ENCODE measurements at places on chromosomes 3 and 15.
A peak's percentile ranks its signal among the peaks of the same experiment; 100 is the strongest.

DNA sequence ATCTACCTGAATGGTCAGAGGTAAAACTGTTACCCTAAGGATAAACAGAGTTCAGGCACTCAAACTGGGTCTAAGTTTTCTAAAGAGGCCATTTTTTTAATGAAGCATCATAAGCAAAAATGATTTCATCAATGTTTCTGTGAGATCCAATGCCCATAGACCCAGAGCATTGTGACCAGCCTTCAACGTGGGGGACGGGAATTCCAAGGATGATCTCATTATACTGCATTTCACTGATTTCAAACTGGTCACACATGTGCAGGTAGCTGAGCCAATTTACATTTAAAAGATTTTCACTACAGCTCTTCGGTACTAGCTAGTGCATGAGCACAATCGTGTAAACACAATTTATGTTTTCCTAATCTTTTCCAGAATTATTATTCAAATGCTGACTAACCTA is 472.9 kb downstream of the DIPK2A start:
- DNase-seq: no peak

DNA sequence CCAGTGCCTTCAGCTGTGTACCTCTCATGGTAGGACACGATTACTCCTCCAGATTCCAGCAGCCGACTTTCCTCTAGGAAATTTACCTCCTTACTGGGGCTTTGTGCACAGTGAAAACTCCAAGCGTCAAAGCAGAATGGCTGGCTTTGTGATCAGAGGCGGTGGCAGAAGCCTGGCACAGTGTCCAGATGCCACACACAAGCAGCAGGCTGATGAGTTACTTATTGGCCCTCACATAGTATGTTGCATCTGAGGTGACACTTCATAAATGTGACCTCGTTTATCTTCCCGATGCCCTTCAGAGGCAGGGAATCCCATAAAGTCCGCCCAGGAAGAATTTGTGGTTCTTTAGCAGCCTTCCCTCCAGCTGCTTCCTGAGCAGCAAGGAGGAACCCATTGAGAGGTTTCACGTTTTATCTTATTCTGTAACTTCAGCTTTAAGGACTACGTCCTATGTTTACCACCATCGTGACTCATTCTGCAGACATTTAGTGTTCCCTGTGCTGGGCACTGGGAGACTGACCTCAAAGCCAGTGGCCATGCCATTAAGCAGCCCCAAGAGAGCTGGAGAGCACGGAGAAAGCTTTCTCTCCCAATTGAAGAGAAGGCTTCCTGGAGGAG is 107.1 kb upstream of the C15orf61 start:
- no peak for DNase-seq

DNA sequence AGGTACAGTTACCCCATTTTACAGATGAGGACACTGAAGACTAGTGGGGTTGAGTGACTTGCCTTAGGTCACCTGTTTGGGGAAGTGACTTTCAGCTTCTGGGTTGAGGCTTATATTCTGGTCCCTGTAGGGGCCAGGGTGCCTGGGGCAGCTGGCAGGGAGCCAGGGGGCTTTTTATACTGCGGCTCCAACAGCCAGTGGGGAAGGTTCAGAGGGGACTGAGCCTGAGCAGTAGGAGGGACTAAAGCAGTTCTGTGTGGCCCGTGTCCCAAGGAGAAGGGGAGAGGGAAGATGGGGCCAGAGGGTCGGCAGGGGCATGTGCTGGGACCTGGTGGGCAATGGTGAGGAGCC is 37.7 kb downstream of the SLC6A6 start:
- DNase-seq: no peak

- no peak for DNase-seq
These were observed 38.4 kb downstream of the TMEM158 start for GRCh38 chr3:45187694-45188141.

DNA sequence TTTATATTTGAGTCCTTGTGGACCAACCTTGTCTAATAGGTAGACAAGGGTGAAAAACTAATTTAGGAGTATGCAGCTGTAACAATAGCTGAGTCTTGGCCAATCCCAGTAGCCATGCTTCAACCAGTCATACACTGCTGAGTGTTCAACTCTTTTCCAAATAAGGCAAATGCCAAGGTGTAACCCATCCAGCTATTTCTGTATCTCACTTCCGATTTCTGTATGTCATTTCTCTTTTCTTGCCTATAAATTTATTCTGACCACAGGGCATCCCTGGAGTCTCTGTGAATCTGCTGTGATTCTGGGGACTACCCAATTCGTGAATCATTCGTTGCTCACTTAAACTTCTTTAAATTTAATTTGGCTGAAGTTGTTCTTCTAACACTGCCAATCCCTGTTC is 93.2 kb downstream of the MAGI1 start:
- DNase-seq: no peak

GRCh38 chr15:57253082-57253481 is 123.2 kb upstream of the CGNL1 start:
- DNase-seq: no peak

- DNase-seq: no peak
These were observed 117.8 kb upstream of the ACP3 start for GRCh38 chr3:132199451-132199850.

GRCh38 chr3:176570992-176571391 is 626.3 kb downstream of the TBL1XR1 start:
- no peak for DNase-seq

DNA sequence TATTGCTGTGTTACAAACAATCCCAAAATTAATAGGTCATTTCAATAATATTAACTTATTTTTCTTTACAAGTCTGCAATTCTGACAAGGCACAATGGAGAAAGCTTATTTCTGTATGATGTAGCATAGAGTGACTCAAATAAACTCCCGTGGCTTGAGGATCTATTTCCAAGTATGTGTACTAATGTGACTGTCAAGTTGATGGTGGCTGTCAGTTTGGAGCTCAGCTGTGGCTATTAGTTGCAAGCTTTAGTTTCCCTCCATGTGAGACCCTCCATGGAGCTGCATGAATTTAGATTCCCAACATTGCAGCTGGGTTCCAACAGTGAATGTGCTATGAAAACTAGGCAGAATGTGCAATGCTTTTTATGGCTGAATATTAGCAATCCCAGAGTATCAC is 515.5 kb upstream of the GBE1 start:
- no peak for DNase-seq

GRCh38 chr15:36737430-36737891 is 158.0 kb downstream of the CDIN1 start:
- DNase-seq: no peak

DNA sequence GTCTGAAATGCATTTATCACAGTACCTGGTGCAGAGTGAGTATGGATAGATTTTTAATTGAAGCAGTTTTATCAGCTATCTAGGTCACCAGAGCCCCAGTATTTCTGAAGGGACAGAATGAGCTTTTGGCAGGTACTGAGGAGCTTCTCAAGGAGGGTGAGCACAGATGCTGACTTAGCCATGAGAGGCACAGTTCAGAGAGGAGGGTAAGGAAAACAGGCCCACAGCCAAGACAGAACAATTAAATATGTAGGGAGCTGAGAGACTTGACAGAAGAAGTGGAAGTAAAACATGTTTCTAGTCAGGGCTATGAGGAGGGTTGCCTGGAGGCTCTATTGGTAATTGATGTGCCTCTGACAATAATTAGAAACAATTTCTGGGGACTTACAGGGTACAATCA is 20.1 kb downstream of the ZNF80 start:
- DNase-seq: no peak

DNA sequence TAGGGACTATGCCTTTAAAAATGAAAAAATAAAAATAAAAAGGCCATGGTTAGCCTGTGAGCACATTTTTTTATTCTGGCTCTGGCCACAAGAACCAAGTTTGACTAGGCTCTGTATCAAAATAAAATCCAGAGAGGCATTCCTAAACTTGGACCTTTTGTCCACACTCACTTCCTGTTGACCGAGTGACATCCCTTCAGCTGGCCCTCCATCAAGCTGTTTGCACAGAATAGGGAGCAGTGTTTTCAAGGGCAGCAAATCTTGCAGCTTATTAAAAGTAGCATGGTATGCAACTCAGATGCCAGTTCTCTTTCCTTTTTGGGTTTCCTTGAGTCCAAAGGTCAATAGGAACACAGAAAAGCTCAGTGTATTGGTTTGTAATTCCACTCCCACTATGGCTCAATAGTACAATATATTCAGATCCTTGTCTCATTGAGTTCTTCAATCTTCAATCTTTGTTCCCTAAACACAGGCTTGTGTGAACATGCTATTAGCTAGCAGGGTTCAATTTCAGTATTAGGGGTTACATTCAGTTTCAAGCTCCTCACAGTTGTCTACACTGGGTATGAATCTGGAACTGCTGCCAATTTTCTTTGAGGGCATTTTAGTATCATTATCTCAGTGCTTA is 244.5 kb downstream of the RBMS3 start:
- peak; percentile 32 for DNase-seq

DNA sequence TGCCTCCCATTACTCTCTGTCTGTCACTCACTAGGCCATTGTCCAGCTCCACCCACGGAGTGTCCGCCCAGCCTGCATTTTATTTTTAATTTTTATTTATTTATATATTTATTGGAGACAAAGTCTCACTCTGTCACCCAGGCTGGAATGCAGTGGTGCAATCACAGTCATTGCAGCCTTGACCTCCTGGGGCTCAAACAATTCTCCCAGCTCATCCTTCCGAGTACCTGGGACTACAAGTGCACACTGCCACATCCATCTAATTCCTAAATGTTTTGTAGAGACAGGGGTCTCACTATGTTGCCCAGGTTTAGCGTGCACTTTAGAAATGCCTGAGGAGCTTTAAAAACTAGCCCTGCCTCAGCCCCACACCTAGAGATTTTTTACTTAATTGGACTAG is 141.5 kb downstream of the LIPC start:
- DNase-seq: no peak

DNA sequence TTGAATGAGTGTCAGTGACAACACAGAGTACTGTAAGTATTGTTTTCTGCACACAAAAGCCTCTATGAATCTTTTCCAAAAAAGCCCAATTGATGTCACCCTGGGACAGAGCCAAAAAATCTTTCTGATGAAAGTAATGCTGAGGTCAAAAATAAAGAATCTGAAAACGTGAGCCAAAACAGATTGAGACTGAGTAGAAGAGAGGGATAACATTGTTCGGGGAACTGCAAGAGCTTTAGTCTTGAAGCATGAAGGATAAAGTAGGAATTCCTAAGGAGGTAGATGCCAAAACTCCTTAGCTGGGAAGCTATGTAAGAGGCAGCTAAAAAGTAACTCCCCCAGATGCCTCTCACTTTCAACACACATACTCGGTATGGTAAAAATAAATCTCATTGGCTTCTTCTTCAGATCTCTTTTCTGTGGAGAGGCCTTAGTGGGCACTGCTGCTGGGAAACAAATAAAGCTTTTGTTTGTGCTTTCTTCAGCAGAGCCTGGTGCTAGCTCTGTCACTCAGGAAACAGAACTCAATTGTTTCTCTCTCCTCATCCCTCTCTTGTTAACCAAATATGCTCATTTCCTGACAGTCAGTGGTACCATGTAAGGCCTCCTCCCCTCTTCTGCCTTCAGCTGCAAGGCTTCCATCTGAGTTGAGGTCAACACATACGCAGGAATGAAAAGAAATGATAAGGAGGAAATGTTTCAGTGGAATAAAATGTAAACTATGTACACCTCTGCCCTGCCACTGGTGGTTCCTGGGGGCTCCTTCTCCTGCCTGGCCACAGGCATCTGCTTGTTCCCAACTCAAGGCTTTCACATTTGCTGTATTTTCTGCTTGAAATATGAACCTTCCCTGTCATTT is 58.1 kb downstream of the CD200 start:
- DNase-seq: no peak

GRCh38 chr3:129025691-129026435 is 24.8 kb downstream of the EFCC1 start:
- DNase-seq: no peak

DNA sequence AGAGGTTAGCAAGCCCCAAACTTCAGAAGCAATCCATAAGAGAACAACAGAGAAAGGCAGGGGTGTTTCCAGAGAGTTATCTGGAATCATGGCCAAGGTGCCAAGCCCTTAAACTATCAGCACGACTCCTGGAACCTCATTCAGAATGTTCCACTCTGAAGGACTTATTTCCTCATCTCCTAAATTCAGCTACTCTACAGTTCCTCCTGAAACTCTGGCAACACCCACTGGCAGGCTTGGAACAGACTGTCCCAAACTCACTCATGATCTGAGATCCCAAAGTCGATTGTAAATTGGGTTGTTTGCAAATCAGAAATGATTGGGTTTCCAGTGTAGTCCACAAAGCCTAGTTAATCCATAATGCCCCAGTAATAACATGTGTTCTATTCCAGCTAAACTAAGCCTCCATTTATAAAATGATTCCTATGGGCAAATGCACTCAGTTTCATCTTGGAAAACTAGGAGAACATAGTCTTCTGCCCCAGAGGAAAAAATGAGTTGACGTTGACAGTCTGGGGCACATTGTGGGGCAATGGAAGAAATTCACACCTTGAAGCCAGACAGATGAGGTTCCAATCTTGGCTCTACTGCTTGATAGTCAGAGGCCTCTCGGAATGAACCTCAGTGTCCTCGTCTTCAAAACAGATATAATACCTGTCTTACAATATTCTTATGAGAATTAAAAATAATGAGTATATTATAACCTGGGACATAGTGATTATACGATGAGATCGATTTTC is 65.9 kb downstream of the SLCO2A1 start:
- no peak for DNase-seq

GRCh38 chr3:130488769-130489450 is 28.1 kb upstream of the COL6A6 start:
- no peak for DNase-seq

- no peak for DNase-seq
These were observed 4.3 kb downstream of the SUCLG2 start for GRCh38 chr3:67650084-67650483.

DNA sequence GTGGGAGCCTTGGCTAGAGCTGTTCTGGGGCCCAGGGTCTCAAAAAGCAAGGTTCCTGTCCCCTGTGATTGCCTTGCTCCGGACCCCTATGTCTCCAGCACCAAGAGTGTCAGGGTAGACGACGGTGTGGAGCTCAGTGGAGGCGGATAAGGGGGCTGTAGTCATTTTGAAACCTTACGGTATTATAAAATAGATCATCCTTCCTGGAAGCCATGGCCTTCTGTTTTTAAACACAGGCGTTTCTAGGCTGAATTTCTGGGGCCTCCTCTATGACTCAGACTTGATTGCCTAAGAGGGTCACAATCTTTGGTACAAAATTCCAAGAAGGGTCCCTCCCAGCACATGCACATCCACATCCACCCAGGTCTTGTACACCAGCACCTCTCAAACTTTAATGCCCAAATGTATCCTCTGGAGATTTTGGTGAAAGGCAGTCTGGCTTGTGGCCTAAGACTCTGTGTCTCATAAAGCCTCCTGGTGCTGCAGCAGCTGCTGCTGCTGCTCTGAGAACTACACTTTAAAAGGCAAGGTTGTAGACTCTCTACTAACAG is 70.5 kb upstream of the XCR1 start:
- DNase-seq: no peak

All from left renal cortex interstitium (tissue), 4 donors.